ENCODE measurements at places on chromosomes 13 and 19. TPM values are rescaled to one million over a fixed set of nuclear protein-coding genes. Genes with fewer than 3 reads are reported as not detected.

Gene ZNF135
- total RNA-seq, result 0.39 TPM

- DNase-seq, result no peak
Measured at GRCh38 chr19:39111593-39112199, 13.9 kb upstream of the PAK4 start.

Gene KLK15
- total RNA-seq, result not detected

DNA sequence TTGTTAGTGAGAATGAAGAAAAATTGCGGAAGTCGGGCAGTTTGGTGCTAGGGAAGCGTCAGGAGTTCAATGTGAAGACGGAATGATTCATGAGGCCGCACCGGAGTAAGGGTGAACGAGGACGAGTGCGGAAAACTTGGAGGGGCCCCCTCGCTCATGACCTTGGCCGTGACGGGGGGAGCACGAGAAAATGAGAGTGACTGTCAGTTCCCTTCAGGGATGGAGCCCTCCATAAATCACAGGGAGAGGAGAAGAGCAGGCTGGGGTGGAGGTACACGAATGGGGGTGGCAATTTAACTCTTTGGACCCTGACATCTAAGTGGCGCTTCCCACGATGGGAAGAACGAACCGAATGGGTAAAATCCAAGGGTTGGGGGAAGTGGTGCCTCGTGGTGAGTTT lies 486.4 kb downstream of the TSHZ3 start:
- no peak for DNase-seq

Gene CCDC169
- total RNA-seq, result not detected

Gene ARHGAP33
- total RNA-seq, result 46.7 TPM

Gene OLFM2
- total RNA-seq, result 7.7 TPM

Gene KIR3DL2
- total RNA-seq, result 0.74 TPM

Gene TTYH1
- not detected for total RNA-seq

- no peak for DNase-seq
Measured at GRCh38 chr19:49814010-49814409, 918 bp upstream of the FUZ start.

GRCh38 chr19:11299946-11300810 lies 4.2 kb downstream of the TSPAN16 start:
- DNase-seq, result no peak

DNA sequence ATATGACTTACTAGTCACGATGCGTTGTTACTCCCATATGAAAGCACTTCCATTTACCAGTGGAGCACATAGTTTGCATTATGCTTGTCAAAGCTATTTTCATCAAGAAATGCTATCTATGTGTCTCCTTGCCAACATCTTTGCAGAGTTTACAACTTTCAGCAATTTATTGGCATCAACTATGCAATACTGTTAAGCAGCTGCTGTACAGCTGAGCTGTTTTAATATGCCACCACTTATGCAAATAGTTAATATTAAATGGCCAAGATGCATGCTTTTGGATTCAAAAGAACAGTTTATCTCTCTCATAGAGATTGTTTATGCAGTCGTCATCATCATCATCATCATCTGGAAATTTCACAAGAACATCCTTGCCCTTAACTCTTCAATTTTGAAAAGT lies 67.9 kb upstream of the KLF5 start:
- no peak for DNase-seq

DNA sequence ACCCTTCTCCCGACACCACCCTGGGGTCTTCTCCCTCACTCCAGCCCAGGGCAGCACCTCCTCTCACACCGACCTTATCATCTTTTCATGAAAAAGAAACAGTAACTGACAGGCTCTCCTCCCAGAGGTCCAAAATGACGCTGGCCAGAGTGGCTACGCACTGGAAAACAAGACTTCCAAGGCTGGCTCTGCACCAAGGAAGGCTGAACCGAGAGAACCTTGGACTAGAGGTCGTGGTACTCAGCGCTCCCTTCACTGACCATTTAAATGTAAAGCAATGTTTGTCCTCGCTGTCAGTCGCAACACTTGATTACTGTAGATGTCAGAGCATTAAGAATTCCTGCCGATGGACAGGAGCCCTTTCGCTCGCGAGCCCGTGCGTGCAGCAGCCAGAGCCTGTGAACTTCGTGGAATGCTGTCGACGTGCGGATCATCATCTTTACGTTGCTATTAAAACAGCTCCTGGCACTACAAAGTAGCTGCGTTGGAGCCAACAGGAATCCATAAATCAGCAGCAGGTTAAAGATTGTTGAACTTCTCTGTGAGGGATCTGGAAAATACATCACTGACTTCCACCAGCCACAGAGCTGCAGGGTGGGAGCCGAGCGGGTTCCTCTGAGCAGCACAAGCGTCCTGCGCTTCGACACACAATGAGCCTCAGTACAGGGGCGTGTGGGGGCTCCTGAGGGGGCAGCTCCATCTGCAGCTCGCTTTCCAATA lies 125.5 kb upstream of the MCF2L start:
- no peak for DNase-seq

GRCh38 chr13:50080911-50081678 lies 65.9 kb downstream of the KCNRG start:
- peak; percentile 71 for DNase-seq

DNA sequence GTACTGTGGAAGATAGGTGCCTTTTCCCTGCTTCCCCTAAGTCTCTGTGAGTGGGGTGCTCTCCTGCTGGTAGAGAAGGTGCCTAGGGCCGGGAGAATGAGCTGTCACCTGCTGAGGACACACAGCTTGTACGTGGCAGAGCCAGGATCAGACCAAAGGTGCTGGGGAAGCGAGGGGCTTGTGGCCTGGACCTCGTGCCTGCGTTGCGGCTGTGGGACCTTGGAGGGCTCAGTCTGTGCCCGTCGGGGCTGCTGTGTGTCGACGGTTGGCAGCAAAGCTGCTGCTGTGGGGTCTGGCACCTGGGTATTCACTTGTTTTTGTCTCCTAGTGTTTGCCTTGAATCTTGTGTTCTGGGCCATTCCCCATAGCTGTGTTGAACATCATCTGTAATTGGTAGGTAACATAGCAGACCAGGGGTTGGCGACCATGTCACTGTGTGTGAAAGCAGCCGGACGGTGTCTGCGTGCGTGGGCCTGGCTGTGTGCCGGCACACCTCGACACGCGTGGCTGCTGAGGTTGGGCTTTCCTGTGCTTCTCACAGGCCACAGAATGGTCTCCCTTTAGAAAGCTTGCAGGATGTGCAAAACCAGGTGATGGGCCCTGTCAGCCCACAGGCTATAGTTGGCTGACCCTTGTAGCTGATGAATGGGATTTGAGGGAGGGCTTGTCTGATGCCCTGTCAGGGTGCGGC lies 9.2 kb downstream of the U2AF2 start:
- no peak for DNase-seq

Gene LILRA5
- total RNA-seq, result not detected

Data from CD4-positive, CD25-positive, alpha-beta regulatory T cell (primary cell).